ENCODE measurements at places on chromosomes 1 and 21. TPM values are rescaled to one million over a fixed set of nuclear protein-coding genes. Genes with fewer than 3 reads are reported as not detected.

Gene TSPAN2
- total RNA-seq: 0.90 TPM

Gene MDM4
- 94.8 TPM for total RNA-seq

Gene RNF115
- total RNA-seq: 13.1 TPM

Gene ZNF678
- 7.4 TPM for total RNA-seq

Gene B3GALT6
- 14.3 TPM for total RNA-seq

Gene FAM72C
- total RNA-seq: 25.9 TPM

Gene S1PR1
- 66.4 TPM for total RNA-seq

Gene ZNF648
- not detected for total RNA-seq

Gene GSTM5
- 0.50 TPM for total RNA-seq

Gene PCBP3
- 2.2 TPM for total RNA-seq

Gene LRRC71
- total RNA-seq: not detected

Gene LCE6A
- total RNA-seq: not detected

- H3K4me3 ChIP-seq: no peak overlapping the region
- DNase-seq: no peak
- H3K27me3 ChIP-seq: no peaks in the 10 kb centered on the region
These were observed 5.9 kb upstream of the BRWD1 start for GRCh38 chr21:39319251-39319756.

- peaks cover 8% of the 10 kb centered on the region for H3K27me3 ChIP-seq
- H3K4me1 ChIP-seq: no peaks in the 10 kb centered on the region
- H3K4me3 ChIP-seq: no peak overlapping the region
- no peaks in the 10 kb centered on the region for H3K36me3 ChIP-seq
These were observed 33.0 kb downstream of the KANK4 start for GRCh38 chr1:62285984-62286785.

DNA sequence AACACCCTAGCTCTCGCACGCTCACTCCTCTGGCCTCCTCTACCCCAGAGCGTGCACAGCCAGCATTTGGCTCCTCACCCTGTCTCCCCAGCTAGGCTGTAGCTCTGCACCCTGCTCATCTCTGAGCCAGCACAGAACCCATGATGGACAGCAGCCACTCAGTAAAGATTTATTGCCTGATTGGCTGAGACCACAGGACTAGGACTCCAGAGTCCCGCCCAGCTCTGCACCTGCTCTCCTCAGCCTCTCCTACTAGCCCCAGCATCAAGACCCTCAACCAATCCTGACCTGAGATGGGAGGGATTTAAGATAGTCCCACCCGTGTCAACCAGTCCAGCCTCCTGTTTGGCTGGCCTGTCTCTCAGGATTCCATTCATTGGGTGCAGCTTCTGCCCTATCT, 9.3 kb downstream of the C1QB start:
- H3K27me3 ChIP-seq: peaks cover 1% of the 10 kb centered on the region
- no peaks in the 10 kb centered on the region for H3K36me3 ChIP-seq
- H3K4me1 ChIP-seq: no peaks in the 10 kb centered on the region
- H3K4me3 ChIP-seq: no peak overlapping the region

- no peak for DNase-seq
- peaks cover 17% of the 10 kb centered on the region for H3K4me1 ChIP-seq
- H3K36me3 ChIP-seq: peaks cover 15% of the 10 kb centered on the region
- no peak overlapping the region for H3K4me3 ChIP-seq
These were observed 2.3 kb upstream of the MRPS15 start for GRCh38 chr1:36466370-36467026.

DNA sequence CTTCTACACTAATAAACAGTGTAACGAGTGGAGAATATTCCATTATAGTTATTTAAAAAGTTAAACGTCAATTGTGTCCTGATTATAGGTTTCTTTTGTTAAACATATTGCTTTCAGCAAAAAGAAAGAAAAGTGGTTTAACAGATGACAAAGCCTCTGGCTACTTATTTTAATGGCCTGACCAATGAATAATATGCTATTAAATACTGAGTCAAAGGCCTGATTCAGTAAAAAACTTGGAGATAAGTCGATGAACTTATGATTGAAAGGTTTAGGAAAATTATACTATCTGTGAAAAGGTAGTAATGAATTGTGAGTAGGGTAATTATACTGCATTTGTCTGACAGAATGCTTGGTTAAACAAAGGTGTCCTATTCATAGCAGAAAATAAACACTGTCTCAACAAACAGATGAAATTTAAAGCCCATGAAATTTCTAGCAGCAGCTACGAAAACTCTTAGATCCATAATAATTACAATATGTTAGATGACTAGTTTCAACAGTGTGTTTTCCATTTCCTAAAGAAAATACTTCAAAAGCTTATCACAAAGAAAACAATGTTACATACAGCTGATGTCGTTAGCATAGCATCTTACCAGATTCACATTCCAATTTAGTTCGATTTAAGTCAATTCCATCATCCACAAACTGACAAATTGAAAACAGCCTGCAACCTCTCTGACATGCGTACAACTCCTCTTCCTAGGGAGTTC, 6.2 kb downstream of the TMEM59 start:
- peaks cover 46% of the 10 kb centered on the region for H3K4me1 ChIP-seq
- H3K36me3 ChIP-seq: peaks cover 15% of the 10 kb centered on the region
- H3K4me3 ChIP-seq: no peak overlapping the region
- H3K27me3 ChIP-seq: no peaks in the 10 kb centered on the region
- DNase-seq: no peak

DNA sequence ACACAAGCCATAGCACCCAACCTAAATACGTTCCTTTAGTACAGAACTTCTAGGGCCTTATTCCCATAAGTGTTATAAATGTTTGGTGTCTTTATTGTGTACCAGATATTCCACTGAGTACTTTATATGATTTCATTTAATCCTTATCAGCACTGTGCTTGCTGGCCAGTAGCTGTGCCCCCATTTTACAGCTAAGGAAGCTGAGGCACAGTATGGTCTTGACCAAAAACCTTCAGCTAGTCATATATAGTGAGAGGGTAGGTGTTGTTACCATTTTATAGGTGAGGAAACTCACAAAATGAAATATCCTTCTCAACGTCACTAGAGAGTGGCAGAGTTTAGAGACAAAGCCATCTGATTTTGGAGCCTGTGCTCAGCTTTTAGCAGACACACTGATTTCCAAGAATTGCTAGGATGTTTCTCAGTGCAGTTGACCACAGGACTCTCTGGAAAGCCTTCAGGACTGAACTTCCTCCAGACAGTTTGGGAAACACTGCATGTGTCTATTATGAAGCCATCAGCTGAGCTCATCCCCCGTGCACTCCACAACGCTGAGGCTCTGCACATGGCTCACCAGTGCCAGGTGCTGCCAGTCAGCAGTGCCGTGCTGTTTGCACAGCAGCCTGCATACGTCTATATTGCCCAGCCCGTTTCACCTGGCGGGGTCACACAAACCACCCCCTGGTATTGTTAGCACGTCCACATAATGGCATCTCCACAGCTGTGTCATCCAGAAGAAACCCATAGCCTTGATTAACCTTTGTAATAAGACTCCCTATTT, 15.4 kb downstream of the NPPA start:
- DNase-seq: no peak
- H3K27me3 ChIP-seq: no peaks in the 10 kb centered on the region
- H3K27ac ChIP-seq: no peak overlapping the region
- H3K4me1 ChIP-seq: no peaks in the 10 kb centered on the region
- no peak overlapping the region for H3K4me3 ChIP-seq
- peaks cover 16% of the 10 kb centered on the region for H3K36me3 ChIP-seq

- no peaks in the 10 kb centered on the region for H3K36me3 ChIP-seq
- H3K4me1 ChIP-seq: no peaks in the 10 kb centered on the region
- H3K4me3 ChIP-seq: no peak overlapping the region
- DNase-seq: no peak
These were observed 7.7 kb downstream of the RPE65 start for GRCh38 chr1:68442006-68442405.

DNA sequence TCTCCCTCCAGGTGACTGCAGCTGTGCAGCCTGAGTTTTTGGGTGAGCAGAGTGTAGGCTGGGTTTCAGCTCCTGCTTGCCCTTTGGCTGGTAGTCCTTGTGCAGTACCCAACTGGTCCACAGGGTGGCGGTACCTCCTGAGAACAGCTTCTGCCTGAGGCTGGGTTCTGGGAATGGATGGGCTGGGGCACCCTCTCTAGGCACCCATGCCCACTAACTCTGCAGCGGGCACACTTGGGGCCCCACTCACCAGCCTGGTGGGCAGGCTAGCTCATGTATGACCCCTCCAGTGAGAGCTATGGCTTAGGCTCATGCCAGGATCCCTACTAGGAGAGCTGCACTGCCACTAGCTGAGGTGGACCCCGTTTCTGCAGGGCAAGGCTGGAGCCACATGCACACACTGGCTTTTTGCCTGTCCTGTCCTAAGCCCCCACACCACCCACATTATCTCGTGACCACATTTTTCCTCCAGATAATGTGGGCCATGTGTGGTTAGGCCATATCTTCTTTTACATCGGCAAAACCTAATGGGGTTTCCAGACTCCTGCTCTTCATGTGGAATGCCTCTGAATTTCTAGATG, 15.5 kb upstream of the GSTM4 start:
- peak; percentile 97 for DNase-seq
- peaks cover 8% of the 10 kb centered on the region for H3K4me1 ChIP-seq
- no peak overlapping the region for H3K4me3 ChIP-seq
- no peak overlapping the region for H3K27ac ChIP-seq
- no peaks in the 10 kb centered on the region for H3K27me3 ChIP-seq

DNA sequence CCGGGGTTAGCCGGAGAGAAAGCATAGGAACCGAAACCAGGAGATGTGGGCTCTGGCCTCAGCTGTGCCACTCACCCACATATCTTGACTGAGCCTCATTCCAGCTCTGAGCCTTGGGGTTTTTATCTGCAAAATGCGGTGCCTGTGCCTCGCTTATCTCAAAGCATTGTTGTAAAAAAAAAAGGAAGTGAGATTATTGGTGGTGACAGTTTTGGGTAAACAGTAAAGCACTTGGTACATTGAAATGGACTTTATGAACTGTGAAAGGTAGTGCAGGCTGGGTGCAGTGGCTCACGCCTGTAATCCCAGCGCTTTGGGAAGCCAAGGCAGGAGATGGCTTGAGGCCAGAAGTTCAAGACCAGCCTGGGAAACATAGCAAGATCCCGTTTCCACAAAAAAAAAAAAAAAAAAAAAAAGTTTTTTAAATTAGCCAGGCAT, 3.8 kb downstream of the PTAFR start:
- no peak overlapping the region for H3K4me3 ChIP-seq
- no peaks in the 10 kb centered on the region for H3K36me3 ChIP-seq
- no peak overlapping the region for H3K27ac ChIP-seq
- peaks cover 45% of the 10 kb centered on the region for H3K27me3 ChIP-seq

- H3K4me3 ChIP-seq: no peak overlapping the region
- DNase-seq: no peak
- no peak overlapping the region for H3K27ac ChIP-seq
- no peaks in the 10 kb centered on the region for H3K36me3 ChIP-seq
- no peaks in the 10 kb centered on the region for H3K4me1 ChIP-seq
- no peaks in the 10 kb centered on the region for H3K27me3 ChIP-seq
These were observed 239.9 kb upstream of the TMEM51 start for GRCh38 chr1:14913482-14914177.

DNA sequence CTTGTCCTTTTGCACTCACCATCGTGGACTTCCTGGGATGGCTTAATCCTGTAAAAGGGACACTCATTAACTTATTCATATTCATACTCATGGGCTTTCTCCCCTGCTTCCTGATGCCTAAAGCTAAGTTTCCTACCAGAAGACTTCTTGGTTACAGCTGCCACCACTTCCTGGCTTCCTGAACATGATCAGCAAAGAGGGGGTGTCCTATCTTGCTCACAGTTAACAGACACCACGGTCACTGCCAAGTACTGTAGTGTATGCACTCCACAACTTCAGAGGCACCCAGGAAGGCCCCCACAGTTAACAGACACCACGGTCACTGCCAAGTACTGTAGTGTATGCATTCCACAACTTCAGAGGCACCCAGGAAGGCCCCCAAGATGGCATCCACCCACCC, 177.8 kb downstream of the SIPA1L2 start:
- no peak overlapping the region for H3K27ac ChIP-seq
- H3K4me3 ChIP-seq: no peak overlapping the region
- H3K27me3 ChIP-seq: no peaks in the 10 kb centered on the region
- peaks cover 3% of the 10 kb centered on the region for H3K4me1 ChIP-seq
- DNase-seq: no peak

- peak overlapping the region; percentile 93 for H3K27ac ChIP-seq
- H3K27me3 ChIP-seq: no peaks in the 10 kb centered on the region
- H3K4me3 ChIP-seq: peak overlapping the region; percentile 91
- H3K36me3 ChIP-seq: peaks cover 10% of the 10 kb centered on the region
- DNase-seq: peak; percentile 4
These were observed 1.0 kb upstream of the HP1BP3 start for GRCh38 chr1:20787840-20788795.

GRCh38 chr1:182332261-182333060, 59.1 kb downstream of the GLUL start:
- H3K4me3 ChIP-seq: no peak overlapping the region
- H3K27me3 ChIP-seq: peaks cover 2% of the 10 kb centered on the region
- H3K27ac ChIP-seq: no peak overlapping the region
- H3K4me1 ChIP-seq: no peaks in the 10 kb centered on the region

GRCh38 chr1:246526915-246527314, 19.8 kb upstream of the SMYD3 start:
- no peaks in the 10 kb centered on the region for H3K27me3 ChIP-seq
- H3K4me3 ChIP-seq: no peak overlapping the region
- H3K27ac ChIP-seq: peak overlapping the region; percentile 67
- no peaks in the 10 kb centered on the region for H3K36me3 ChIP-seq

GRCh38 chr1:15014516-15014915, 139.0 kb upstream of the TMEM51 start:
- no peak overlapping the region for H3K27ac ChIP-seq
- no peak for DNase-seq
- no peak overlapping the region for H3K4me3 ChIP-seq
- no peaks in the 10 kb centered on the region for H3K27me3 ChIP-seq
- no peaks in the 10 kb centered on the region for H3K36me3 ChIP-seq
